ENCODE measurements at places on chromosomes 5 and 9.

- DNase-seq = no peak
Measured at GRCh38 chr5:141778206-141778605, 96.2 kb upstream of the ARAP3 start.

- no peak for DNase-seq
Measured at GRCh38 chr9:16521868-16522411, 348.5 kb downstream of the BNC2 start.

DNA sequence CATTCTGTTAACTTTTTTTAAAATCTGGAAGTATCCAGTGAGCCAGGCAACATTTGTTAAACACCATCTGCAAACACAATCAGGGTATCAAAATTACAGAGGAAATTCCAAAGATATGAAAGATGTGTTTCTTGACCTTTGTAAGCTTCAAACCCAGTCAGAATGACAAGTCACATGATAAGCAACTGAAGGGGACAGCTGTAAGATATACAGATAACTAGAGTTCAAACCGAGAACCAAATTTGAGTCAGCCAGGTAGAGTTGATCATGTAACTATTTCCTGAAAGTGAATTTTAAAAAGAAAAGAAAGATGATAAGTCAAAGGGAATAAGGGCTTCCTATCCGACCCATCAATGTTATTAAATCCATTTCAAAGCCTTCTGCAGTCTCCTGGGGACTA, 196.2 kb downstream of the DEPDC1B start:
- no peak for DNase-seq

- DNase-seq = no peak
Measured at GRCh38 chr5:41600731-41601130, 90.3 kb upstream of the PLCXD3 start.

- DNase-seq = no peak
Measured at GRCh38 chr5:178769617-178770260, 39.3 kb upstream of the ZNF354A start.

- no peak for DNase-seq
Measured at GRCh38 chr9:116933251-116933650, 246.1 kb downstream of the TRIM32 start.

DNA sequence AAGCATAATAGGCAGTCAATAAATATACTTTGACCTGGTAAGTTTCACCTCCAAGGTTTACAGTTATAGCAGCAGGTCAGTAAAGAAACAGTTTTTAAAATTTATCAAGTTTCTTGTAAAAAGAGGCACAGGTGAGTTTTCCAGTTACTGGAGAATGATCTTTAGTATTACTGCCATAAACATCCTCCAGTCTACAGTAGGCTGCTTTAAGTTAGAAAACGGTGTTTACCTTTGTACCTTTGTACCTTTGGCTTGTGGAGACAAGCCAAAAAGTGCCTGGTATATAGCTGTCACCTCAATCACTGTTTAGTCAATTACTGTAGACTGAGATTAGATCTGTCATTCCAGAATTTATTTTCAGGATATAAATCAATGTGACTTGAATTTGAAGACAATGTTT, 42.7 kb upstream of the SRFBP1 start:
- DNase-seq = no peak

DNA sequence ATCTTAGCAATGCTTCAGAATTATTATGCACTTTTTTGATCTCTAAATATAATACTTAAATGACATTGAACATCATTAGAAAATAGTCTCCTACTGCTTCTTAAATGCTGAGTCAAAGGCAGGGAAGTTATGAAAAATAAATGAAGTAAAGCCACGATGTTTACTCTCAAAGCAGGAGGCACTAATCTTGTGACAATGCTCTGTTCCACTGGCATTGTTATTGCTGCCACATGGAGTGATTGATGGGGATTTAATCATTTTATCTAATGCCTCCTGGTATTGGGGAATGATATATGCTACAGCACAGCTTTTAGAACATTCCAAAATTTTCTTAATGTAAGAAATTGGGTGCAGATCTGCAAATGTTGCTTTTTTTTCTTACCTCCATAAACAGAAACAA, 1655.4 kb upstream of the NUDT12 start:
- no peak for DNase-seq
